Cortex of kidney (tissue), 1 donor: ENCODE measurements at places on chromosomes 12 and 14.

DNA sequence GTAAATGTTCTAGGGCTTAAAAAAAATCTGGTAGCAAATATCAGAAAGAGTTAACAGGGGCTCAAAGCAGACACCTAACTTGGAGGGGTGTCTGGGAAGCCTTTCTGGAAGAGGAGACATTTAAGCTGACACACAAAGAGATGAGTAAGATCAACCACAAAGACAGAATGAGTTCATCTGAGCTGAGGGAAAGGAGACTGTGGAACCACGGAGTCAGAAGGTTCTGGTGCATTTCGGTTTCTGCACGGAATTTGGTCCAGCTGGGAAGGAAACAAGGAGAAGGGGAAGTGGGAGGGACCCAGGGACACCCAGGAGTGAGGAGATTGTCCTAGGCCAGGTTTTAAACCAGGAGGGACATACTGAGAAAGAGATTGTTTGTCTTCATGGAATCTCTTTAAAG is 161.1 kb downstream of the PHETA1 start:
- no peak for DNase-seq

DNA sequence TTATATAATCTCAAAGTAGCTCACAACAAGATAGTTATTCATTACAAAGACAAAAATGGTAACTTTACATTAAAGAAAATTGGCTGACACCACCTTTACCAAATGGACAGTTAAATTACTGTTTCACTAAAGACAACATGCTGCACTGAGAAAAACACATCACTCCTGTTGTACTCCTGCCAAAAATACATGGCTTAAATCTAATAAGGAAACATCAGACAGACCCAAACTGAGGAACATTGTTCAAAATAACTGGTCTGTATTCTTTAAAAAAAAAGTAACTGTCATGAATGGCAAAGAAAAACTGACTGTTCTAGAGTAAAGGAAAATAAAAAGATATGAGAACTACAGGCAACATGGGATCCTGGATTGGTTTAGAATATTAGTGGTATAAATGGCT is 151.3 kb upstream of the DCN start:
- no peak for DNase-seq

GRCh38 chr14:32077081-32078022 is at the start of gene ARHGAP5:
Gene ARHGAP5, plus strand, starts transcription at chr14:32077304. Its CDS starts 13,366 bp downstream, at chr14:32090670.
- peak; percentile 19 for DNase-seq

- DNase-seq, result no peak
These were observed 317.9 kb downstream of the PCNX1 start for GRCh38 chr14:71225113-71225512.

DNA sequence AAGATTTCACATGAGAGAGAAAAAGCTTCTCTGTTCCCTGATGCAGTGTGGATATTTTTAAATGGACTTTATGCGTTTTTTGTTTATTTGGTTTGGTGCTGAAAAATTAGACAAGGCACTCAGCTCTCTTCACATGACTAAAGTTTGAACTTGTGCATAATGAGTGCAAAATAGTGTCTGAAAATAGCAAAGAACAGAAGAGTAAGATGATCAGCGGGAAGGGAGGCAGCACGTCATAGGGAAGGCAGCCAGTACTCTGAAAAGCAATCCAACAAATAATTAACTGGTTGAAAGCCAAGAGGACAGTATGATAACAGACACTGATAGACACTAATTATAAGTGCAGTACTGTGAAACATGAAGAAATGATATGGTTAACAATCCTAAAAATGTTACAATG is 46.6 kb upstream of the CDKN3 start:
- DNase-seq, result no peak

- no peak for DNase-seq
These were observed 18.9 kb downstream of the ALDH2 start for GRCh38 chr12:111785651-111786050.

GRCh38 chr12:47302111-47302671 is 222.4 kb upstream of the AMIGO2 start:
- DNase-seq, result no peak

GRCh38 chr12:74339211-74339610 is 198.4 kb upstream of the ATXN7L3B start:
- DNase-seq, result no peak

GRCh38 chr12:94427501-94428381 is 31.9 kb downstream of the CEP83 start:
- no peak for DNase-seq

DNA sequence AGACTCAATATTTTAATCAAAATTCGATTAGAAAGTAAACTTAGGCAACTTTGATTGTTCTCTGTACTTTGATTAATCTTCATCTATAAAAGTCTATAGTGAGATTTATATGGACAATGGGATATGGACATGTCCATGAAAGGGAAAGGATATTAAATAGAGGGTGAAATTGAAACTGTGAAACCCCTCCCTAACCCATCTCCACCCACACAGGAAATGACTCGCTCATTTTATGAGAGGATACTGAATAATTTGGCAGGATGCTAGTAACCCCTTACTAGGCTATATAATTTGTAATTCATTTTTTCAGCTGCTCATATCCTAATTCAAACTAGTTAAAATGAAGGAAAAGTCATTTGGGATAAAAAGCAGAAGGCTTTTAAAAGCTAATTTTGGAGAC is 328.0 kb upstream of the ATP2B1 start:
- no peak for DNase-seq

DNA sequence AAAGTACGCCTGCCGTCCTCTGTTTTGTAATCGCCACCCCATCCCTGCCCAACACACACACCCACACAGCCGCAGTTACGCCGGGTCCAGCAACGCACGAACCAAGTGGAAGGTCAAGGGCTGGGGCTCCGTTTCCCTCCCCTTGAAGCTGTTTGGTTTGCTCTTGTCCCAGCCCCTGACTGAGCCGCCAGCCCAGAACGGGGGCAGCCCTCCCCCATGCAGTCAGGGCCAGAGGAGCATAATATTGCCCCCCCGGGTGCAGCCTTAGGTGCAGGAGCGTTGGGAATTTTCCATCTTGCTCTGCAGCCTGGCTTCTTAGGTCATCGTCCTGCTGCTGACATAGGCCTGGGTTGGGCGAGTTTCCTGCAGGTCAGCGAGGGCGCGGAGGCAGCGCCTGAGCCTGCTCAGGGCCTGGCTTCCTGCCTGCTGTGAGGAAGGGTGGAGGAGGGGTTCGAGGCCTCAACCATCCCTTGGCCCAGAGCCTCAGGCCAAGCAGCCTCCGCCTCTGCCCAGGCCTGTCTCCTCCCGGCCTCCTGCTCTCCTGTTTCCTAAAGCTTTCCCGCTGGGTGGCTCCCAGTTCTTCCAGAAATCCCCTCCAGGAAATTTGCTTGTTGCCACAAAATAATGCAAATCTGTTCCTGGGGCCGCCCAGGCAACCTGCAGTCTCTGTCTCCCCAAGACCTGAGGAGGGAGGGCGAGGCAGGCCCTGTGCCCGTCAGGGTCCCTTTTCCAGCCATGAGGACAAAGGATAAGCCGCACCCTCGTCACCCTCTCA is 44.5 kb downstream of the PSMA6 start:
- DNase-seq, result peak; percentile 62

GRCh38 chr12:67837876-67838275 is 151.4 kb upstream of the IFNG-AS1 start:
- DNase-seq, result no peak

DNA sequence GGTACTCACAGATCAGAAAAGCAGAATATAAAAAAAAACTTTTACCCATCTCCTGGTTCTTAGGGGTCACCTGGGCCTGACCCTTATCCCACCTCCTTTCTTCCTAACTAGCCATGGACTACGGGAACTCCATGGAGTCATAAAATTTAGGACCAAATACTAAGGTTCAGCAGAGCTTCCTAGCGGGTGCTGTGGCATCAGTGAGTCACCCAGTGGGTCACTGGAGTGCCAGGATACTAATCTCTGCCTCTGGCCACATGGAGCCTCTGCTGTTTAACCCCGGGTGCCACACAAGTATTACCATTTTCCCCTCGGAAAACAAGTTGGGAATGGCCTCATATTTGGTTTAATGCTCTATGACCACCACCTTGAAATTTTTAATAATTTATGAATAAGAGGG is 6.9 kb downstream of the ZBTB39 start:
- no peak for DNase-seq

GRCh38 chr12:3750616-3751015 is 2.3 kb downstream of the CRACR2A start:
- no peak for DNase-seq

DNA sequence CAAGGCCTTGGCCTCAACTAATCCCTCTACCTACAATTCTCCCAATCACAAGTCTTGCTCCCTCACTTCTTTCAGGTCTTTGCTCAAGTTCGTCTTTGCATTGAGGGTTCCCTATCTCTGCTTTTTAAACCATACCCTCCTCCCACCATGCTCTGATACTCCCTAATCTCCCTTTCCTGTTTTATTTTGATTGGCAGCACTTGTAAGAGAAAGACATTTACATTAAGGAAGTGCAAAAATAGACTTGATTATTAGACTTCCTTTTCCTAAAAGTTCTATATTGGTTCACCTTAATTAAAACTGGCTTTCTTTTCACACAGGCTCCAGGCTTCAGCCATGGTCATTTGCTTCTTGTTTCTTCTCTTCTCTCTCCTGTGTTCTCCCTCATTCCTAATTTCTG is 18.3 kb upstream of the WIF1 start:
- DNase-seq, result no peak

GRCh38 chr14:24866067-24866639 is 183.8 kb downstream of the STXBP6 start:
- no peak for DNase-seq

DNA sequence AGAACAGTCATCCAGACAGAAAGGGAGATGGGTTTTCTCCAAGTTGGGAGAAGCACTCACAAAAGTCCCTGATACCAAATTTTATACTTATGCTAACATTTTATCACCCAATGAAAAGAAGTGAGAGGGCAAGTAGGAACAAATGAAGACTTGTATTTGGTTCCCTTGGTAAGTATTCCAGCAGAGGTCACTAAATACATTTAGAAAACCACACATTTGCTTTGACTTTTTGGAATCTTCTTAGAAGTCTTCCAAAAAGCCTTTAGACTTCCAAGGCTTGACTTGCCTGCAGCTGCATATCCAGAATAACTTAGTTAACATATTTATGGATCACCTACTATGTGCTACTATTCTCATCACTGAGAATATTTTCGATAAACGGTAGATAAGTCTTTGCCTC is 3.1 kb upstream of the GYS2 start:
- DNase-seq, result no peak

DNA sequence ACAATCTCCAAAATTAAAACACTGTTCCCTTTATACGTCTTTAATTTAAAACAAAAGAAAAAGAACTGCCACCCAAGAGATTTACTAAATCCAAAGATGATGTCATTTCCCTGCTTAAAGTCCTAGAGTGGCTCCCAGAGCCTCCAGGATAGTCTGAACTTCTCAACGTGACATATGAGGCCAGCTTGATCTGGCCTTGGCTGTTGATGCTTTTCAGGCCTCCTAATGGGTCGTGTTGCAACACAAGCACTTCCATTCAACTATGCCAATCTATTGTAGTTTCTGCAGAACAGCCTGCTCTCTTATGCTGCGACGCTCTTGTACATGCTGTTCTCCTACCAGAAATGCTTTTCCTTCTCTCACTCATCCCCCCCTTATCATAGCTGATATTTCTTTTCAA is 35.7 kb downstream of the LGR5 start:
- no peak for DNase-seq

- DNase-seq, result no peak
These were observed 116.8 kb downstream of the WIF1 start for GRCh38 chr12:65004270-65004669.

DNA sequence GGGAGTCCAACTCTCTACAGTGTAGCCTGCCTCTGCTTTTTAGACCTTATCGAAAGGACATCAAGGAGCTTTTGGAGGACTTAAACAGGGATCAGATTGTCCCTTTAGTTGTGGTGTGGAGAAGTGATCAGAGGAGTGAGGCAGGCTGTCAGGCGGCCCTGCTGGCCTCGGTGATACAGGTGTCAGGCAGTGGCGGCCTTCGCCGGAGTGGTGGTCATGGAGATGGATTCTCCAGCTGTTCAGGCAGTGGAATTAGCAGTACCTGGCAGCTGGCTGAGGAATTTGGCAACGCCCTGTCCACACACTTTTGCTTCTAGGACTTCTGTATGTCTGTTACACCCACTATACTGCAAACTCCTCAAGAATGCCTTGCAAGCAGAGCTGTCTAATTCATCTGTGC is 4.2 kb upstream of the CLMN start:
- DNase-seq, result no peak

DNA sequence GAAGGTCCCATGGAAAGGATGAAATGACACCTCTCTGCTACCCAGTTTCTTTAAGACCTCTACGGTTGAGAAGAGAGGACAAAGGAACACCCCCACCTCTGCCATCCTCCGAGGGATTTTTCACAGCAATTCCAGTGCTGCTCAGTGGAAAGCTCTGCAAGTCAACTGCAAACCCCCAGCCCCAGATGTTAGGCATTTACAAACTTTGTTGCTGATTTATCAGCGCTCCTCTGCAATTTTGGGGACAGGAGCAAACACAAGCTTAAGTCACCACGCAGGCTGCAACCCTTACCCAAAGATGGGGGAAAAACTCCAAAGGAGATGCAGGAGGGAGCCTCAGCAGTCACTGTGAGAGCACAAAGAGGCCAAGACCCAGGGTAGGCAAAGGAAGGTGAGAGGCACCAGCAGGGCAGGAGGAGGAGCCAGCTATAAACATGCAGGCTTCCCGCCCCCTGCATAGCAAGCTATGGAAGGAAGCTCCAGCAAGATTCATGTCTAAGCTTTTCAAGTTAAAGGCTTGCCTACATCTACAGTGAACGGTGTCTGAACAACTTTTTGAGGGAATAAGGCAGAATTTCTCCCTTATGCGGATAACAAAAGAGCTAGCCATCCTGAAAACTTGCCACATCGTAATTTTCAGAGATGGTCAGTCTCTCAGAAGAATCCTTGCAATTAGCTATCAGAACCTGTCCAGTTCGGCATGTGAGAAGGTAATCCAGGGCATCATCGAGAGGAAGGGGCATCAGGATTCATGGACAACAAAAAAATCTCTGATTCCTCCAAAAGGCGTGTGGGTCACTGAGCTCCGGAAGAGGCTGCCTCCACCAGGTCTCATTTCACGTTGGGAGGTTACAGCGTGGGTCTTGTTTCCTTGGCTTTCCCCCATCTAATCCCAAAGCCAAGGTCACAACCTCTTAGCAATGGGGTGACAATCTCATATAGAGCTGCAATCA is 3.9 kb downstream of the CTDSP2 start:
- no peak for DNase-seq

DNA sequence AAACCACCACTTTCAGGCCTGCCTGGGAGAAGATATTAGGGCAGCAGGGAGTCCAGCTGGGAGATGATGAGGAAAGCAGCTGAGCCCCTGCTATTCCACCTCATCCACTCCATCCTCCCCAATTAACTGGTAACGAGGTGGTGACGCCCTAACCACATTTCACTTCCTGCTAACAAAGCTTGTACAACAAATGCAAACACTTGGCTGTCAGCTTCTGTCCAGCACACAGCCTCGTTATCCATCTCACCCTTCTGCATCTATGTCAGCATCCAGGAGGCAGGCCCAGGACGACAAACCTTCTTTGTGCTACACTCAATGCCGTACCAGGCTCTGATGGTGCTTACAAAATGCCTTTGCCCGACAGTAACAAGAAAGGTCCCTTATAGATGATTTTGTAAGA is 225.4 kb downstream of the APAF1 start:
- no peak for DNase-seq
